Hematopoietic multipotent progenitor cell treated with erythropoietin and hydrocortisone succinate and interleukin-3 and kit ligand, for 17 days (in vitro differentiated cells): ENCODE measurements at places on chromosomes 13 and 19.

DNA sequence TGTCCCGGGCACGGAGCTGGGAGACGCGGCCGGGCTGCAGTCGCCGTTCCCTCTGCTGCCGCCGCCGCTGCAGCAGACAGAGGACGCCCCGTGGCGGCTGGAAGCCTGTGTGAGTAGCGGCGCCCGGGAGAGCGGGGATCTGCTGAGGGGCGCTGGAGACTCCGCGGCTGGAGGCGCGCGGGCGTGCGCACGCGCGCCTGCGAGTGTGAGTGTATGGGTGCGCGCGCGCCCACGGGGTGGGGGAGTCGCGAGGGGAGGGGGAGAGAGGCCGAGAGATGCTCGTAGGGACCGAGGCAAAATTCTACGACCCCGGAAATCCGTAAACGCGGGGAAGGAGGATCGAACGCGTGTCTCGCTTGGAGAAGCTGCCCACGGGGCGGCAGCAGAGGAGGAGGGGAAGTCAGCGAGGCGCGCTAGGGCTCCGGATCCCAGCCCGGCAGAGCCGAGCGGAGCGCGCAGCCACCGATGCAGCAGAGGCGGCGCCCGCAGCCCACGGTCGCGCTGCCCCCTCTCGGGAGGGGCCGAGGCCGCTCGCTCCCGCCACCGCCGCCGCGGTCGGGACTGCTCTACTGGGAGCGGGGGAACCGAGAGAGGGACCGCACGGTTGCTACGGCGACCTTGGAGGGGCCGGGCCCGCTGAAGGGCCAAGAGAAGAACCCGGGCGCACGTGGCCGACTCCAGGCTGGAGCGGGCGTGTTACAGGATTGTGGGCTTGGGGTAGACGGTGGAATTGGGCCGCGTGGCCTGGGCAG lies at the start of gene ENOX1:
Gene ENOX1, minus strand, starts transcription at position 207 of the 752 bp plus-strand sequence.
- DNase-seq = no peak

DNA sequence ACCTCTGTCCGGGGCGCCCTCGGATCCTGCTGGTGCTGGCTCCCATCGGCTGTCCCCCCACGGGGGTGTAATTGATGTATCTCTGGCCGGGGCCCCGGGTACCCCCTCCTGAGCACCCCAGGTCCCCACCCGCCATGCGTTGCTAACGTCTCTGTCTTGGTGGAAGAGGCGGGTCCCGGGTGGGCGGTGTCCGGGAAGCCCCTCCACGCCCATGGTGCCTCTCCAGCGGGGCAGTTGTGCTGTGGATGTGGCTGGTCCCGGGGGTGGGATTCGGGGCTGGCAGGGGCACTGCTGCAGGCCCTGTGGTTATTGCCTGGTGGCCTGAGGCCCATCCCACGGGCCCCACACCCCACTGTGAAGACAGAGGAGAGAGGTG lies 4.9 kb downstream of the DIRAS1 start:
- no peak for DNase-seq

GRCh38 chr13:107847406-107847805 lies 367.9 kb downstream of the LIG4 start:
- no peak for DNase-seq

DNA sequence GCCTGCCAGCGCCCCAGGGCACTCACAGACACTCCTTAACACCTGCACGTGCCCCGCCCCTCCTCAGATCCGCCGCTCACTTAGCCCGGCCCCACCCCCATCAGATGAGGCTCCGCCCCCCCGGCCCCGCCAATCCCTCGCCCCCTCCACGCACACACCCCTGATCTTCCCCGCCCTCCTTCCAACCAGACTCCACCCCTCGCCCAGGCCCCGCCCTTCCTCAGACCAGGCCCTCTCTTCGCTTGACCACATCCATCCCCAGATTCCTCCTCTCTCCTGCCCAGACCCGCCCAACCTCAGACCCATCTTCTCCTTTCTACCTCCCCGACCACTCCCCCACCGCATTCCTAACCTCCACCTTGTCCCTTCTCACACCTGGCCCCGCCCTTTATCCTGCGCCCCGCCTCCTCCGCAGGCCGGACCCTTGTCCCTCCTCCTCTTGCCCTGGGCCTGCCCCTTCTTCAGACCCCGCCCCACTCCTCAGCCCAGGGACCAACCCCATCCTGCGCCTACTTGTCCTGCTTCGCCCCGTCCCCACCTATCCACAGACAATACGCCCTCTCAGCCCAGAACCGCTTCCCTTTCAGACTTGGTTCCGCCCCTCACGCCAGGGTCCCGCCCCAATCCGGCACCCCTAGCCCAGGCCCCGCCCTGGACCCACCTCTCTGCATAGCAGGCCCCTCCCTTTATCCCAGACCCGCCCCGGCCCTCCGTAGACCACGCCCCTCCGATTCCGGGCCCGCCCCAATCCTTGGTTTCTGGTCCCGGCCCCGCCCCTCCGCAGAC lies 452 bp upstream of the KLHL26 start:
- peak; percentile 90 for DNase-seq

DNA sequence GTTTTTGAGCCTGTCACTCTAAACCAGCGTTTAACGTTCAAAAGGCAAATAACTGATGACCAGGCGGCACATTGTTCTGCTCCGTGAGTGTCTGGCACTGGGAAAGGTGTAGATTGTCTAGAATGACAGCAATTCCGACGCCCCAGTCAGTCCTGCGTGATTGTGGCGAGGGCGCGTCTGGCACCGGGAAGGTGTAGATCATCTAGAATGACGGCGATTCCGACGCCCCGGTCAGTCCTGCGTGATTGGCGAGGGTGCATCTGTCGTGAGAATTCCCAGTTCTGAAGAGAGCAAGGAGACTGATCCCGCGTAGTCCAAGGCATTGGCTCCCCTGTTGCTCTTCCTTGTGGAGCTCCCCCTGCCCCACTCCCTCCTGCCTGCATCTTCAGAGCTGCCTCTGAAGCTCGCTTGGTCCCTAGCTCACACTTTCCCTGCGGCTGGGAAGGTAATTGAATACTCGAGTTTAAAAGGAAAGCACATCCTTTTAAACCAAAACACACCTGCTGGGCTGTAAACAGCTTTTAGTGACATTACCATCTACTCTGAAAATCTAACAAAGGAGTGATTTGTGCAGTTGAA lies 26.1 kb upstream of the NDUFS7 start:
- no peak for DNase-seq

DNA sequence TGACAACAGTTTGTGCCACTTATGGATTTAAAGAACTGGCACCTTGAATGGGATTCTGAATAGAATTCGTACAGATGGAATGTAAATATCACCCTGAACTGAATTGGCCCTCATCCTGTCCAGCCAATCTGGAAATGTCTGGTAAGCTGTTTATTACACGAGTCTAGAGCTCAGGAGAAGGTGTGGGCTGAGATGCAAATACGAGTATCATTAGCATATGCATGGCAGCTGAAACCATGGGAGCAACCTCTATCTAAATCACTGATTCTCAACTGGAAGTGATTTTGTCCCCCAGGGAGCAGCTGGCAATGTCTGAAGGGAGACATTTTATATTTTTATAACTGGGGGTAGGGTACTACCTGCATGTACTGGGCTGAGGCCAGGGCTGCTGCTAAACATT lies 15.6 kb upstream of the VWA8 start:
- no peak for DNase-seq

DNA sequence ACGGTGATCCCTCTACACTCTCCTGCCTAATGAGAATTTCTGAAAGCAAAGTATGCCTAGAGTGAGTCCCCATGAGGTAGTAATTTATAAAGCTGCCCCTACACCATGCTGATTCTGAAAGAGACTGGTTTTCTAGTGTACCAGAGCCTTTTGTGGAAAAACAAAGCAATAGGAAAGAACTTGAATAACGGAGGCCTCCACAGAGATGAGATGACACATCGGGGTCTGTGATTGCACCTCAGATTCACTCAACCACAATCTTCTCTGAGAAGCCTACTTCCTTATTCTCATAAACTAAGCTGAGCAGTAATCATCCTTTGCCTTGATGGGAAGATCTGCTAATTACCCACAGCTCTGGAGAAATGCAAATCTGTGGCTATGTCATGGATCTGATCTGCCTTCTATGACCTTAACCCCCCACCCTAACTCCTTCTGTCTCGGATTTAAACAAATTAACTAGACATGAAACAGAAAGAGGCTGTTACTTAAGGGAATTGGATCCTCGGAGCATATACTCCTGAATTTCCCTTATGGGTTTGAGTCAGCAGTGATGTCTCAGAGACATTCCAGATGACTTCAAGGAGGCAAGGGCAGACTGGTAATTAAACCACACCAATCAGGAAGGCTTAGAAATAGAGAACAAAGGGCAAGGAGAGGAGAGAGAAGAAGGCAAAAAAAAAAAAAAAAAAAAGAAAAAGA lies 128.0 kb downstream of the DCT start:
- no peak for DNase-seq

GRCh38 chr13:98577836-98578285 lies 954 bp upstream of the STK24 start:
- no peak for DNase-seq

GRCh38 chr13:41456768-41457588 lies at the start of gene RGCC:
Gene RGCC, plus strand, starts transcription at chr13:41457550. Its CDS starts 158 bp downstream, at chr13:41457708.
- DNase-seq = peak; percentile 79

DNA sequence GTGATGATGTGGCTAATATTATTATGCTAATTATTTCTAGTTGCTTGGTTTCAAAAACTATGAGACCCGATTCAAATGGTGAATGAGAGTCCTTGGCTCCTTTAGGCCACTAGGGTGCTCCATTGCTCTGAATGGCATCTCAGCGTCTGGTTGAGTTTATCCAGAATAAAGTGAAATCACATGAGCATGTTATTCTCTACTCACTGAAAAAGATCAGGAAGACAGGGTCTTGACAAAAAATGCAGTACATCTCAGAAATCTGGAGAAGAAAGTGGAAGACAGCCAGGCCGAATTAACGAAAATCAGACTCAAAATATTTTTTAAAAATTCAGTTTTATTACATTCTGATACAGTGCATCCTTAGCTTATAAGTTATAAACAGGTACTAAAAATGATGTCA lies 516.2 kb downstream of the MYO16 start:
- no peak for DNase-seq

DNA sequence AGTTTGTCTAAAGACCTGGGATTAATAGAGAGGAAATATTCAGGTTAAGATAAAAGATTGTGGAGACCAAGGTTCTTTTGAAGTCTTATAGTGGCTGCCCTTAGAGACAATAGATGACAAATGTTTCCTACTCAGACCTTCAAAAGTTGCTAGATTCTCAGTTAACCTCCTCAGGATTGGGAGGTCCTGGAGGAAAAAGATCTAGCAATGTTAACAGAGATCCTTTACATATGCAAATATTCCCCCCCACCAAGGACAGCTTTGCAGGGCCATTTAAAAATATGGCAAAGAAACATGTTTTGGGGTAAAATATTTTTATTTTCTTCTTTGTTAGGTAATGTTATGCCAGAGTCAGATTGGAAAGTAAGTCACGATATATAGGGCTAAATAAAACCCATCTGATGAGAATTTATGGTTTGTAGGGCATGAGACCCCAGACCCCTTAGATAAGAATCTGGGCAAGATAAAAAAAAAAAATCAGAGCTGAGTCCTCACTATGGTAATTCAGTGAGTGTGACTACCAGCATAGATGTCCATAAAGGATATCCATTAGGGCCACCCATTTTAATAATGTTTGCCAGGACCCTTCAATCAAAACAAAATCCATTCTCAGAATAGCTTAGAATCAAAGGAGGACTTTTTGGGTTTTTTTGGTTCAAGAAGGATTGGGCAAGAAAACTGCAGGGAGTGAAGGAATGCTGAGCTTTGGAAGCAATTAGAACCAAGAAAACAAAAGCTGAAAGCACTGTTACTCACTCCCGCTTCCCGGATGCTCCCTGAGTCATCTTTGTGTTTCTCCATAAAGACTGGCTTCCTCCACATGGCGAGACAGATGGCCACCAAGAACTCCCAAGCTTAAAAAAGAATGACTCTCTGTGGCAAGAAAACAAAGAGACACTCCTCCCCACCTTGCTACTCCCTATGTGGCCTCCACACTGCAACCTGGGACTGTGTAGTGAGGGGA lies 28.2 kb downstream of the VSTM1 start:
- no peak for DNase-seq

DNA sequence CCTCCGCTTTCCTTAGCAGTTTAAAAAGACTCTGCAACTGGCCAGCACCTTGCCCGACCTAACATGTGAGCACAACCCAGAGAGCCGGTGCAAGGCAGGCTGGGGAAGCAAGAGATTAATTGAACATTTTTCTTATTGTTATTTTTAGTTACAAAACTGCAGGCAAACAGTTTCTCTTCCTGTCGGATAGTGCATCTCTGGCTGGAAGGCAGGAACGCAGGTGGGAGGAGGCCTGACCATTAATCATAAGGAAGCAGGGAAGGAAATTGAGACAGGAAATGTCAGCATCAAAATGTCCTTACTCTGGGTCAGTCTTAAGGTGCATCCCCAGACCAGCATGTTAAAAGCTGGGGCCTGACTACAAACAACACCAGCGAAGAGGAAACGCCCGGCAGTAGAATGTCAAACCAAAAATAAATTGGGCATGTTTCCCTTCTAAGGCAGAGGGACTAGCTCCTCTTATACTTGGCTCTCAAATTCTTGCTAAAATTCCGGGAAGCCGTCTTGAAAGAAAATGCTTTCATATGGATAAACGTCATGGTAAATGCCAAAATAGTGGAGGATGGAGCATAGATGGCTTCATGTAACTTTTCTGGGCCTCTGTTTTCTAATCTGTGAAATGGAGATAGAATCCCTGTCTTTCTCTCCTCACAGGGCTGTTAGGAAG lies 226.8 kb downstream of the RAP2A start:
- DNase-seq = no peak

- DNase-seq = no peak
Observed at GRCh38 chr19:5244351-5244750, 96.3 kb downstream of the PTPRS start.

DNA sequence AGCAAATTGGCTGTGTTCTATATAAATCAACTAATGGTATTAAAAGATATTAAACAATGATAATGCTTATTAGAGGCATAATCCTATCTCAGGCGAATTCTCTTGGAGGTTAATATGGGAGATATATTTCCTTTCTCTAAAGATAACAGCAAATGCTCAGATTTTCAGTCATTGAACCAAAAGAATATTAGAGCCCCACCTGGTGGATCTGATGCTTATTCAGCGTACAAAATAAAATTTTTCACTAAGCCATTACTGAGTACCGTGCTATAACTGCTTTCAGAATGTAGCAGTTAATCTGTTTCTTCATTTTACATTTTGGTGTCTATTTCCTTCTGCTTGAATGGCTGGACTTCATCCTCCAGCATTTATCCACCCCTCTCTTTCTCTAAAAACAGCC lies 143.3 kb upstream of the IPO5 start:
- DNase-seq = no peak

DNA sequence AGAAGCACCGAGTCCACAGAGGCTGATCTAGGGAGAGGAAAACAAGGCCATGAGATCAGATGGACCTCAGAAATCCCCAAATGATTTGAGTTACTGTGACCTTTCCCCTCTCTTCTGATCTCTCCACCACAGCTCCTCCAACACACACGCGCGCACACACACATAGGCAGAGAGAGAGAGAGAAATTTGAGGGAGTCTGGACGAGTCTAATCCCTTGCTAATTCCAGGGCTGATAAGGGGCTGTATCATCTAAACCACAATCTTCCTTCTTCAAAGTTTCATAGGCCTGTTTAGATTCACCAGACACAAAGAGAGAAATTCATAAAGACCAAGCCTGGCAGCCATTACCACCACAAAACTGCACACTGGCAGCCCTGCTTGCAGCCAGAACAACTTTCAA lies 8.6 kb downstream of the ZFP82 start:
- no peak for DNase-seq
